ENCODE measurements at places on chromosomes 1 and 21. TPM values are rescaled to one million over a fixed set of nuclear protein-coding genes. Genes with fewer than 3 reads are reported as not detected.

The ADGRB2 gene
- 2.1 TPM for polyA plus RNA-seq

The ABCA4 gene
- not detected for polyA plus RNA-seq

The F13B gene
- polyA plus RNA-seq: not detected

The ZNF593OS gene
- polyA plus RNA-seq: not detected

The SWT1 gene
- polyA plus RNA-seq: 0.25 TPM

The LCE1E gene
- polyA plus RNA-seq: not detected

DNA sequence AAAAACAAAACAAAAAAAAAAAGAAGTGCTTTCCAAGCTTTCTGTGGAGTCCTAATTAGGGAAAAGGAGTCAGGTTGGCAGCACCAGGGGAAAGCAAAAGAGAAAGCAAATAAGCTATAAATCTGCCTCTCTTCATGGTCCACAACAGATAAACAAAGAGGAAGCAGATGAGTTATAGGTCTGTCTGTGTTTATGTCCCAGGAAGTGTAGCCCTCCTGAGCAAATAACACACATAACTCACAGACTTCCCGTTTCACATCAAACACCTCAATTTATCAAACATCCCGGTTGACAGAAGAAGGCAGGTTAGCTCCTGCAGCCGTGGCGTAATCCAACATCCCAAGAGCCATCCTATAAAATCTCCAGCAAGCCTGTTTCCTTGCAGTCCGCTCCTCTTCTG is 5.6 kb upstream of the SLC2A5 start:
- no peaks in the 10 kb centered on the region for H3K36me3 ChIP-seq
- DNase-seq: no peak
- no peak overlapping the region for H3K27ac ChIP-seq
- H3K4me3 ChIP-seq: no peak overlapping the region
- H3K27me3 ChIP-seq: peaks cover 11% of the 10 kb centered on the region
- H3K4me1 ChIP-seq: peaks cover 29% of the 10 kb centered on the region

DNA sequence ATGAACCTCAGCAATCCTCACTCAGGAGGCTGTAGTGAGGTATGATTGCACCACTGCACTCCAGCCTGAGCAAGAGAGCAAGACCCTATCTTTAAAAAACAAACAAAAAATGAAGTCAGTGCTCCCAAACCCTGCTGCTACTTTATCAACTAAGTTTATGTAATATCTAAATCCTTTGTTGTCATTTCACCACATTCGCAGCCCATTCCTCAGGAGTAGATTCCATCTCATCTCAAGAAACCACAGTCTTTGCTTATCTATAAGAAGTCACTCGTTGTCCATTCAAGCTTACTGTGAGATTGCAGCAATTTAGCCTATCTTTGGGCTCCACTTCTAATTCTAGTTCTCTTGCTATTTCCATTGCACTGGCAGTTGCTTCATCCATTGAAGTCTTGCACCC is 44.3 kb upstream of the RGL1 start:
- H3K27ac ChIP-seq: no peak overlapping the region
- H3K27me3 ChIP-seq: peaks cover 3% of the 10 kb centered on the region
- DNase-seq: no peak

DNA sequence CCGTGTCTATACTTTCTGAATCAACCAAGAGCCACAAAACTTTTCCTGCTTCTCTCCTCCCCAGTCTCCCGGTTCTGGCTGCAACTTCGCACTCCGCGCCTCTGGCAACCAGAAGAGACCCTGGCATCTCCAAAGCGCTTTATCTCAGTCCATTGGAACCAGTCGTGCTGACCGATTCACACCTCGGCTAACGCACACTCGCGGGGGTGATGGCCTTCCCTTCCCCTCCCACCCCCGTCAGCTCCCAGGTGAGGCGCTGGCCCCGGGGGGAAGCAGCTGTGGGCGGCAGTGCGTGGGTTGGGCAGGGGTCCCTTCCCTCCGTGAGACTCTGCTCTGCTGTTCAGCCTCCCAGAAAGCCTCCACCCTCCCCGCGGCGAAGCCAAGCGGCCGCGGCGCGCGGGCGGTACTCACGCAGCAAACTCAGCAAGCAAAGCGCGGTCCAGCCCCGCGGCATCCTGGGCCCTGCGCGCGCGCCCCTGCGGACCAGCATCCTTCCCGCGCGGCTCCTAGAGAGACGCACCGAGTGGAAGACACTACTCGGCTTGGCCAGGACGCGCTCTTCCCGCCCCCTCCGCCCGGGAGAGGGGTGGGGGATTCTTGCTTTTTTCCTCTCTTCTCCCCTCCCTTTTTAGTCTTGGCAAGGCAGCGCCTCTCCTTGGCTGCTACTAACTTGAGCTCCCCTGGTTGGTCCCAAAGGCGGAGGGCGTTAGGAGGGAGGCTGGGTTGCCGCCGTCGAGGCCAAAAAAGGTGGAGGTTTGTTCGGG is at the start of gene CD34:
CD34 (minus strand) TSS at position 535 of the 764 bp plus-strand sequence; CDS start at position 490, 45 bp downstream.
- H3K4me3 ChIP-seq: peak within 1 kb of the TSS; percentile 3
- peaks cover 6% of the 10 kb centered on the region for H3K4me1 ChIP-seq
- no peak within 1 kb of the TSS for H3K27ac ChIP-seq
- peaks cover 16% of the 10 kb centered on the region for H3K27me3 ChIP-seq
- peaks cover 3% of the 10 kb centered on the region for H3K36me3 ChIP-seq
- DNase-seq: no peak

DNA sequence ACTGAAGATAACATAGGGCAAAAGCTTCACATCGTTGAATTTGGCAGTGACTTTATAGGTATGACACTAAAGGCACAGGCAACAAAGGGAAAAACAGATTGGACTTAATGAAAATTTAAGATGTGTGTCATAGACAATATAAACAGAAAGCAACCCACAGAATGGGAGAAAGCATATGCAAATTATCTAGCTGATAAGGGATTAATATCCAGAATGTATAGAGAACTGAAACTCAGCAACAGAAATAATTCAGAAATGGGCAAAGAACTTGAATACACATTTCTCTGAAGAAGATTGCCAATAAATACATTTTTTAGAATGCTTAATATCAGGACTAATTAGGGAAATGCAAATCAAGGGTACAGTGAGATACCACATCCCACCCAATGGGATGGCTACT is 55.2 kb upstream of the ANGPTL1 start:
- peaks cover 6% of the 10 kb centered on the region for H3K27me3 ChIP-seq
- no peak overlapping the region for H3K4me3 ChIP-seq
- no peak overlapping the region for H3K27ac ChIP-seq

GRCh38 chr1:114122941-114123618 is 30.6 kb downstream of the SYT6 start:
- no peak overlapping the region for H3K4me3 ChIP-seq
- peaks cover 14% of the 10 kb centered on the region for H3K4me1 ChIP-seq
- H3K27me3 ChIP-seq: peaks cover under 1% of the 10 kb centered on the region

- DNase-seq: no peak
- no peaks in the 10 kb centered on the region for H3K36me3 ChIP-seq
- peaks cover 5% of the 10 kb centered on the region for H3K27me3 ChIP-seq
- H3K27ac ChIP-seq: no peak overlapping the region
- H3K4me1 ChIP-seq: no peaks in the 10 kb centered on the region
- H3K4me3 ChIP-seq: no peak overlapping the region
Measured at GRCh38 chr1:3679098-3679555, 26.8 kb downstream of the TP73 start.

GRCh38 chr1:229757226-229757625 is 131.2 kb downstream of the URB2 start:
- DNase-seq: no peak
- H3K4me1 ChIP-seq: peaks cover 4% of the 10 kb centered on the region
- no peaks in the 10 kb centered on the region for H3K36me3 ChIP-seq
- no peak overlapping the region for H3K4me3 ChIP-seq

DNA sequence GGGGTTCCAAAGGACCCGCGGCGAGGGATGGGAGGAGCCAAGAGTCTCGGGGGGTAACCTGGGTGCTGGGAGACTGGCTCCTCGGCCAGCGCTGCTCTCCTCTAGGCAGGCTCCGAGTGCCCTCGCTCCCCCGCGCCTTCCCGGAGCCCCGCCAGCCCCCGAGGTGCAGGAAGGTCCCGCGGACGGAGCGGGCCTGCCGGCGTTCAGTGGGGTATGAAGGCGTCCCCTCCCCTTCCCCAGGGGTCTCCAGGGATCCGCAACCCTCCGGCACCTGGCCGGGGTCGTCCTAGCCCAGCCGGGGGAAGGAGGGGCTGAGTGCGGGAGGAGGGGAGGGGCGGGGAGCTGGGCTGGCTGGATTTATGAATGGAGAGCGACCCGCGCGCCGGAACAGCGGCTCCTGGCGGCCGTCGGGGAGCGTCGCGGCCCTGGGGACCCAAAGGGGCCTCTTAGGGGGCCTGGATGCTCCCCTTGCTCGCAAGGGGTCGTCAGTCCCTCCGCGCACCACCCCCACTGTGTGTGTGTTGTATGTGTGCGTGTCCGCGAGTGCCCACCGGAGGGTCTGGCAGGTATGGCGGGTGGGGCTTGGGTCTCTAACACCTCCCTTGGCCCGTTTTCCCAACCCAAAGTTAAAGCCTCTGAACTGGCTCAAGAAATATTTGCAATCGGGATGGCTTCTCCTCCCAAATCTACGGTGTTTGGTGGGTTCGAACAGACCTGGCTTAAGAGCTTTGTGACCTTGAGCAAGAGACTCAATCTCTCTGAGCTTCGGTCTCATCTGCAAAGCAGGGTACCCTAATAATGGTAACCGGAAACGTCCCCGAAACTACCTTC is 642 bp downstream of the HCRTR1 start:
- peaks cover 14% of the 10 kb centered on the region for H3K27me3 ChIP-seq
- H3K4me3 ChIP-seq: peak overlapping the region; percentile 39
- no peak for DNase-seq
- no peak overlapping the region for H3K27ac ChIP-seq
- H3K36me3 ChIP-seq: no peaks in the 10 kb centered on the region

GRCh38 chr1:24828887-24829192 is 83.6 kb downstream of the CLIC4 start:
- no peak overlapping the region for H3K27ac ChIP-seq
- no peak for DNase-seq
- H3K36me3 ChIP-seq: no peaks in the 10 kb centered on the region
- H3K27me3 ChIP-seq: peaks cover 1% of the 10 kb centered on the region

- no peaks in the 10 kb centered on the region for H3K27me3 ChIP-seq
- H3K4me3 ChIP-seq: no peak overlapping the region
- H3K4me1 ChIP-seq: no peaks in the 10 kb centered on the region
- H3K36me3 ChIP-seq: peaks cover 3% of the 10 kb centered on the region
- DNase-seq: no peak
- H3K27ac ChIP-seq: no peak overlapping the region
Measured at GRCh38 chr1:162706606-162707005, 74.3 kb downstream of the DDR2 start.

DNA sequence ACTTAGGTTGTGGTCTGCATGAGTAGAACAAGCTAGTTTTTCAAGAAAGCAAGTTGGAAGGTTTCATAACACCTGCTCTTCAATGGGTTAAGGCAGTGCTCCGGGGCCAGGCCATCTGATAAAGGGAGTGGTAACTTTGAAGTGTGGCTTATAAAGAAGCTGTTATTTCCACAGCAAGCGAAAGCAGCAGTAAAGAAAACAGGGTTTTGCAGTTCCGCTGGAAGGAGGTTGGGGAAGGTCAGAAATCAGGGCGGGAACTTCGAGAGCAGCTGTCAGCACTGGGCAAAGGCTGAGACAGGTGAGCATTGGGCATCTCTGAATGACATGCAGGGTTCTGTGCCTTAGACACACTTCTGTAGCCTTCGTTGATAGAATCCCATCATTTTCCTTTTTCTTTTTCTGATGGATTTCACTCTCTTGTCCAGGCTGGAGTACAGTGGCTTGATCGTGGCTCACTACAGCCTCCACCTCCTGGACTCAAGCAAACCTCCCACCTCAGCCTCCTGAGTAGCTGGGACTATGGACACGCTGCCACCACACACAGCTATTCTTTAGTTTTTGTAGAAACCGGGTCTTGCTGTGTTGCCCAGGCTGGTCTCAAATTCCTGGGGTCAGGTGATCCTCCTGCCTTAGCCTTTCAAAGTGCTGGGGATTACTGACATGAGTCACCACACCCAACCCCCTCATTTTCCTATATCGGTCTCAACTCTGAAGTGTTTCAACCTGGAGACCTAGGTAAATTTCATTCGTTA is 20.5 kb downstream of the TMEM51 start:
- peaks cover 8% of the 10 kb centered on the region for H3K27me3 ChIP-seq
- no peak overlapping the region for H3K4me3 ChIP-seq
- H3K4me1 ChIP-seq: peaks cover 13% of the 10 kb centered on the region
- no peak for DNase-seq

DNA sequence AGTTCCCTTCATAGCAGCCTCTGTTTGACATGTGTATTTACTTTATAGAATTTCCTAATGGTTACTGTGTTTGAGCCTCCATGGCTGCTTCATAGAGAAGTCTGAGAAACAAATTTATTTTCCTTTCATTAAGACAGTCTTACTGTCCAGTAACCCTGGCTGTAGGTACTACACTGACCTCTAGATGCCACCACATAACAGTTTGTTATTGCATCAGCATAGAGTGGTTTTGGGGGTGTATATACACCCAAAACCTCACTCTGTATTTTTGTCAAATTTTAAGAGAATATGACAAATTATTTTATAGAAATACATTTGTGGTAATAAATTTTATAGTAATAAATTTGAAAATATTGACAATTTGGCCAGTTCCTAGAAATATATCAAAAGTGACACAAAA is 57.3 kb downstream of the OBSCN start:
- no peak for DNase-seq
- H3K27me3 ChIP-seq: no peaks in the 10 kb centered on the region
- peaks cover 5% of the 10 kb centered on the region for H3K36me3 ChIP-seq

- DNase-seq: no peak
- H3K27ac ChIP-seq: no peak overlapping the region
- H3K36me3 ChIP-seq: no peaks in the 10 kb centered on the region
Measured at GRCh38 chr1:39656391-39656790, 15.5 kb downstream of the NT5C1A start.

- DNase-seq: no peak
- H3K36me3 ChIP-seq: no peaks in the 10 kb centered on the region
- H3K27me3 ChIP-seq: no peaks in the 10 kb centered on the region
Measured at GRCh38 chr1:117061986-117062415, 1.9 kb downstream of the TTF2 start.

- peak; percentile 23 for DNase-seq
- H3K27ac ChIP-seq: peak overlapping the region; percentile 81
- no peaks in the 10 kb centered on the region for H3K36me3 ChIP-seq
- H3K4me3 ChIP-seq: no peak overlapping the region
- H3K4me1 ChIP-seq: peaks cover 23% of the 10 kb centered on the region
Measured at GRCh38 chr1:193569096-193569982, 382.9 kb upstream of the B3GALT2 start.

DNA sequence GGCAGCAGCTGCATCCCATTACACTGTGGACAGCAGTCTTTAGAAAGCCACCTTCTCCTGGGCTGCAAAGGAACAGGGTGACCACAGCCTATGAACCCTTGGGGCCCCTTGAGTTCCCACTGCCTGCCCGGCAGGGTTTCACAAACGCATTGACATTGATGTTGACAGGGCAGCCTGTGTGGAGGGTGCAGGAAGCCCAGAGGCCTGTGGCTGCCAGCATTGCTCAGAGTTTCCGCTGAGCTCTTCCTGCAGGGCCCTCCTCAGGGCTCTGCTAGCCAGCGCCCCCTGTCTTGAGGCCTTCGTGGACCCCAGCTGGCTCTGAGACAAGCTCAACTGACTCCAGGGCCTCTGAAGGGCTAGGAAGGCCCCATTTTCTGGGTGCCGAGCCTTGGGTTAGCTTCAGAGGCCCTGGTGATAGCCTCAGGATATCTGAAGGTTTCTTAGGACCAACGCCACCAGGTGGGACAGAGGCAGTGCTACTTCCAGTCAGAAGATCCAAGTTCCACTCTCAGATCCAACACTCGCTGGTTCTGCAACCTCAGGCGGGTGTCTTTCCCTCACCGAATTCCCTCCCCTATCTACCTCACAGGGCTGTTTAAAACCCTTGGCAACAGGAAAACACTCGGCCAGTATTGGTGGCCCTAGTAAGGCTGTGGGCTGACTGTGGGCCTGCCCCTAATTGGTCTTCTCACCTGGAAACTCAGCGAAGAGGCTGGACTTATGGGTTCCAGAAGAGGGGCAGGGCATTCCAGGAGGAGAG is 27.2 kb upstream of the EPS8L3 start:
- peak; percentile 87 for DNase-seq
- H3K4me1 ChIP-seq: peaks cover 72% of the 10 kb centered on the region
- peaks cover 22% of the 10 kb centered on the region for H3K27me3 ChIP-seq
- H3K4me3 ChIP-seq: peak overlapping the region; percentile 72
- H3K27ac ChIP-seq: peak overlapping the region; percentile 80

All from immature natural killer cell (primary cell).